OCI-M1 (cell line): ENCODE measurements at places on chromosomes 12 and 14.

- no peak for DNase-seq
Observed at GRCh38 chr12:111645433-111645832, 40.3 kb downstream of the BRAP start.

GRCh38 chr14:28629328-28630004 is 137.1 kb upstream of the FOXG1 start:
- DNase-seq: no peak

GRCh38 chr14:69045857-69046475 is 66.9 kb upstream of the ACTN1 start:
- DNase-seq: no peak

- DNase-seq: no peak
Observed at GRCh38 chr12:1884651-1885050, 33.8 kb downstream of the CACNA2D4 start.

DNA sequence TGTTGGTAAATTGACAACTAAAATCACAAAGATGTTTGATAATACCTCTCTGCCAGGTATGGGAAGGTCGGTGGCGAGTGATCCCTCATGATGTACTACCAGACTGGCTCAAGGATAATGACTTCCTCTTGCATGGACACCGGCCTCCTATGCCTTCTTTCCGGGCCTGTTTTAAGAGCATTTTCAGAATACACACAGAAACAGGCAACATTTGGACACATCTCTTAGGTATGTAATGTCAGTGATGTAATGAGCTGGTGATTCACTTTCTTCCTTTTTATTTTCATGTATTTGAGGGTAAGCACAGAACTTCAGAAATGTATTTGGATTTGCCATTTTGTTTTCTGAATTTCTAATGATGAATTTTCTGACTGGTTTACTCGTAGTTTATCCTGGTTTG is 42.6 kb upstream of the LRTM2 start:
- no peak for DNase-seq

- no peak for DNase-seq
Observed at GRCh38 chr14:94670692-94671285, 58.6 kb downstream of the SERPINA3 start.

DNA sequence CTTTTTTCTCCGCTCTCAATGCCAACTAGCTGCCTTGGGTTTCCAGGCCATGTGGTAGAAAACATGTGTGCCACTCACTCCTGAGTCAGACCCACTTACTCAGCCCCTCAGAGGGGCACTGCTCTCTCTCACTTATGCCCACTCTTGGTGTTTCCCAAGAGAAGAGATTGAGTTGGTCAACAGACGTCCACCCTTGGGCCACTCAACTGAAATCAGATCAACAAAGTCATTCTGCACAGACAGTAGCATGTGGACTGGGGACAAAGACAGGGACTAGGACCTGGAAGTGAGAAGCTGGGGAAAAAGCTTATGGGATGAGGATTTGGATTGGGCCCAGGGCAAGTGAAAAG is 161.2 kb downstream of the EFCAB11 start:
- no peak for DNase-seq

- DNase-seq: peak; percentile 22
Observed at GRCh38 chr12:48336564-48336963, 14.2 kb downstream of the ZNF641 start.

GRCh38 chr12:114673169-114673833 is 10.7 kb downstream of the TBX3 start:
- no peak for DNase-seq

GRCh38 chr12:51263341-51263740 is 6.9 kb downstream of the SMAGP start:
- DNase-seq: no peak

DNA sequence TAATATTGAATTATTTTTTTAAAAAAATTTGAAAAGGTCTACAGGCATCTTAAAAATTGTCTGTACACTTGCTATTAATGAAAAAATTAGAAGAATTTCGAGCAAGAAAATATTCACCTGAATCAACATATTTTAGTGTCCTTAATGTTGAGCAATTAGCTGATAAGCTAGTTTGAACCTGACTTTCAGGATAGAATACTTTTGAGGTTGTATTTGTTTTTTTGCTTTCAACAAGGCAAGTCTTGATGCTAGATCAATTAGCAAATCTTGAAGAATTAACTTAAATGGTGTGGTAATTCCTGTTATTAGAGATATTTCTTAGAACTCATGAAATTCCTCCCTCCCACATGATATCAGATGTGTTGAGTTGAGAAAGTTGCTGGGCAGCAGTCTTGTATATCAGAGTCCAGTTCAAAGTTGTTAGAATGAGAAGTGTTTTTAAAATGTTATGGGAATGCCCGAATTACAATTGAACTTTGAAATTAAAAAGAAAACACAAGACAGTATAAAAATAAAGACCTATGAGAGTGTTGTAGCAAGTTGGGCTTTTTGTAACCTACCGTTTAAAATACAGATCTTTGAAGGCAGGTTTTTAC is 119.2 kb downstream of the TRMT5 start:
- no peak for DNase-seq

DNA sequence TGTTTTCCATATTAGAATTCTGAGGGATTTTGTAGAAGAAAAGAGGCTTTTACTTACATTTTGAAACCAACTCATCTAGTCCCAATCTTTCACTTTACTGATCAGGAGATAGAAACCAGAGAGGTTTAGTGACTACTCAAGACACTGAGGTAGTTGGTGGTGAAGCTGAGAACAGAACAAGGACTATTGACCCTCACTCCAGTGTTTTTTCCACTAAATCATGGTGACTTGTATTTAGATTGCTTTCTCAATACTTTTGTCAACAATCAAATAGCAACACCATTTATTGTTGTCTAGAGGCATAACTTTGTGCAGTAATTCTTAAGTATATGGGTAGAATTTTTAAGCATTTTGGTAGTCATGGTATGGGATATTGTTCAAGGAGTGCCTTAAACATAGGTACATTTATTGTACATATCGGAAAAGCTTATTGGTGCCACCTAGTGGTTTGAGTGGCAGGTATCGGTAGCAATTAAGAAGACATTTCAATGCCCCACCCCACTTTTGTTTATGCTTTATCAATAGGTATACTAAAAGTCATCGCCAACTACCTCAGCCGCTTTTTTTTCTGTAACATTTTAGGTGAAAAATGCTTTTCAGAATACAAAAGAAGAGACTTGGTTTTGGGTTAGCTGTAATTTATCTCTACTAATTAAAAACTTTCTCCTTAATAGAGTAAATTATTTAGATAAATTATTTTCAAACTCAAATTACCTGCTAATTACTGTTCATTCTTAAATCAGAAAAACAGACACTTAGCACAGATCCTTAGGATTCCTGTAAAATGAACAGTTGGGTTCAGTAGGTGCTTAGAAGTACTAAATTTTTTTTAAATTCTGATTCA is 47.3 kb upstream of the PAWR start:
- peak; percentile 71 for DNase-seq

DNA sequence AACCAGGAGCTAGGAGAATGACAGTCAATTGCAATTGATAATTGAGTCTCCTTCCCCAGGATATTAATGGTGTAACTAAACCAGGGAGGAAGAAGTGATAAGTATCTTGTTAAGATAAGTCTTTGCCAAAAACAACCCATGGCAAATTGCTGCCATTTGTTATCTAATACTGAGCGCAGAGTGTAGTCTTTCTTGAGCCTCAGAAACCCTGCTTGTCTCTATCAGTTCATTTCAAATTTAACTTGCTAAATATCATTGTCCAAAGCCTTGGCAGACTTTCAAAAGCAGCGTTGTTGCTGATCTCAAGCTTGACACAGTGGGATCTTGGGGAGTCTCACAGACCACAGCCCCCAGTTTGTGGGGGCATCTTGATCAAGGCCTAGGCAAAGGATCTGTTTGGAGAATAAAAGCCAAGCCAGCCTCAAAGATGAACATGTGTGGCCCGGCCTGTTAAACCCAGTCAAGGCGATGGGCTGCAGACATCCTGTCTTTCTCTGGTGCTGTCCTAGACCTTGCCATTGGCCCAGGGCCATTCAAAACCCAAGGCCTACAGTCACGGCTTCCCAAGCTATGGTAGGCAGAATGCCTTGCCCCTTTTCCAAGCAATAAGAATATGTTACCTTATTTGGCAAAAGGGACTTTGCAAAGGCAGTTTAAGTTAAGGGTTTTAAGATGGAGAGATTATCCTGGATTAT is 164.2 kb downstream of the CHST11 start:
- no peak for DNase-seq

DNA sequence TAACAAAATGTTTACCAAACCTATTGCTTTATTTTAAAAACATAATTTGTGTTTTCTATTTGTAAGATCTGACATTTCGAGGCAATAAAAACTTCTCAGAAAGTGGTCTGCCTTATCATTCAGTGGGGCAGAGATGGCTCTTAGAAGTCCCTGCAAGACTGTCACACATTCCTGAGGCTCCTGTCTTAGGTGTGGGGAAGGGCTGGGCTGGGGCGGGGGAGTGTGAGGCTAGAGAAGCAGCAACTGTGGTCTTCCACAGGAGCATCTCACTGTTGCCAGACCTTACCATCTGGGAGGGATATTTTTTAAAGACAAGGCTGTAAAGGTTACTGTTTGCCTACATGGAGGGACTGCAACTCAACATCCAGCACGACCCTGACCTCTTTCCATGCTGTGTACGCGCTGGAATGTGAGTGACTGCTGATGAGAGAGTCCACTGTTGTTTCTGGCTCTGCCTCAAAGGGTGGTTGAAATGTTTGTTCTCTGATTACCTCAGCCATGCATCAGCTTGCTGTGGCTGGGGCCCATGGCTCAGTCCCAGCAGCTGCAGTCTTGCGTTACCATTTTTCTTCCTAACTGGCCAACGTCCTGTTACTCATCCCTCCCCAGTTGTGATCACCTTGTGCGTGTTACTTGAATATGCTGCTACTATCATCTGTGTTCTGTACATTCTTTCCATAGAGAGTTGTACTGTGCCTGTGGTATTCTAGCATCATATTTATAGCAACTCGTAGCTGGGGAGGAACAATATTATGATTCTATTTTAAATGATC is 12.4 kb downstream of the ERG28 start:
- DNase-seq: no peak

DNA sequence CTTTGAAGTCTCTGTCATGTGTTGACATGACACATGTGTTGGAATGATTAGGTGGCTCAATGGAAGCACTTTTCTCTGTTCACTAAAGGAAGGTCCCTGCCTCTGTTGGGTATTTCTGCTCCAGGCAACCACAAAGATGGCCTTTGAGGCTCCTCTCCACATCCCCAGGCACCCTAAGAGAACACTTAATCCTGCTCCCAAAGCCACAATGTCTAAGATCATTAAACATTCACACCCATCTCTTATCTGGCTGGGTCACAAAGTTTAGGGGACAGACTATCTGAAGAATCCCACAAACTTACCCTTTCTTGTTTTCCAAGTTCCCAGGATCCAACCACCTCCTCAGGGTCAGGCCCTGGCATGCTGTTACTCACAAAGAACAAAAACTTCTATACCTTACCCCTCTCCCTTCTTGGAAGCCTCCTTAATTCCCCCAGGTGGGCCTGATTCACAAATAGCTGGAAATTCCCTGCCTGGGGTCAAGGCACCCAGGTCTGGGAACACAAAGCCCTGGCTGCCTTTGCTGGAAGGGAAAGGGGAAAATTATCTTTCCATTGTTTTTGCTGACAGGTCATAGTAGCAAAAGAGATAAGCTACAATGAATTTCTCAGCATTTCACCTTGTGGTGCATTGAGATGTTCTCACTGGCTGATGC is 333.7 kb downstream of the PCNX1 start:
- DNase-seq: no peak

GRCh38 chr14:66944872-66945271 is 244.4 kb upstream of the GARIN2 start:
- no peak for DNase-seq

DNA sequence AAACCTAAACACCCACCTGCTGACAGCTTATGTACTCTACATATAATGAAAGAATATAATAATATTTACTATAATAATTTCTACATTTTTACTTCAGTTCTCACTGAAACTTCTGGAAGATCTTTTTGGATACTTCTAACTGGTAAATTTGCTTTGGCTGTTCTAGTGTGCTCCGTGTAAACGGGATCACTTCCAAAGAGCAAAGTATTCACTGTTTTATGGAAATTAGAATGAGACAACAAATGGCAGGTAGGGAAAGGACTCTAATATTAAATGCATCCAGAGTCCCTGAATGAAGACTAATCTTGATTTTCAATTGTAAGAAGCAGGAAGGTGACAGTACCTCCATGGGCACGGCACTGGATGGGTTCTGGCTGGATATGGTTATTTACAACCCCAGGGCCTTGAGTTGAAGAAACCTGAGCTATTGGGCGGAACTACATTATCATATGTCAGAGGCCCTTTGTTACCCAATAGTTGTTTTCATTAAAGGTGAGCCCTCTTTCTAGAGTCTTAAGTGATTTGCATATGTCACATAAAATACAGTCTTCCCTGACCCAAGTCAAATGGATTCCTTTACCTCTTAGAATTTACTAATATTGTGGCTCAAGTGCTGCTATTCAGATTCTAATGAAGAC is 10.7 kb downstream of the ERP29 start:
- DNase-seq: peak; percentile 14

- DNase-seq: peak; percentile 16
Observed at GRCh38 chr14:100416921-100417860, 94.1 kb downstream of the SLC25A47 start.

DNA sequence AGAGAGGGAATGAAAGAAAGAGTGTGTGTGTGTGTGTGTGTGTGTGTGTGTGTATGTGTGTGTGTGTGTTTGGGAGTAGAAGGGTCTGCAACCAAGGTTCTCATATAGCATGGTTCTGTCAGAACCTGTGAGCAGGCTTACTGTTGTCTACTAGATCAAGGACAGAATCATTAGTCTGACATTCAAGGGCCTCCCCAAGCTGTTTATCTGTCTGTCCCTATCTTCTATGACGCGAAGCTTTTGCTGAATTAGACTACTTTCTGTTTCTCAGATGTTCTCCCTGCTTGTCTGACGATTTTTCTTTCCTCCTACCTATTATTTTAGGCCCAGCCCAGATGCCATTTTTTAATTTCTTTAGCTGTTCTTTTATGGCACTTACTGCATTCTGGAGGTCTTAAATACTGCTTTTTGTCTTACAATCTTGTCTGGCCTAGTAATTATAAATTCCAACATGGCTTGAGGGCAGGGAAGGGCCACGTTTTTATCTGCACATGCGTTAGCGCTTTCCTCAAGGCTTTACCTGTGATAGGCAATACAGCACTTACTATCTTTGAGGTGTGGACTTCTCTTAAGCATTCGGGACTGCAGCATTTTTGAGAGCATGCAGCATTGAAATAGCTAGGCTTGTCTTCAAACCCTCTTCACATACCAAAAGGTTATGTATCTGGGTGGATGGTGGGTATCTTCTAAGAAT is 150.2 kb downstream of the TTLL5 start:
- DNase-seq: peak; percentile 66

DNA sequence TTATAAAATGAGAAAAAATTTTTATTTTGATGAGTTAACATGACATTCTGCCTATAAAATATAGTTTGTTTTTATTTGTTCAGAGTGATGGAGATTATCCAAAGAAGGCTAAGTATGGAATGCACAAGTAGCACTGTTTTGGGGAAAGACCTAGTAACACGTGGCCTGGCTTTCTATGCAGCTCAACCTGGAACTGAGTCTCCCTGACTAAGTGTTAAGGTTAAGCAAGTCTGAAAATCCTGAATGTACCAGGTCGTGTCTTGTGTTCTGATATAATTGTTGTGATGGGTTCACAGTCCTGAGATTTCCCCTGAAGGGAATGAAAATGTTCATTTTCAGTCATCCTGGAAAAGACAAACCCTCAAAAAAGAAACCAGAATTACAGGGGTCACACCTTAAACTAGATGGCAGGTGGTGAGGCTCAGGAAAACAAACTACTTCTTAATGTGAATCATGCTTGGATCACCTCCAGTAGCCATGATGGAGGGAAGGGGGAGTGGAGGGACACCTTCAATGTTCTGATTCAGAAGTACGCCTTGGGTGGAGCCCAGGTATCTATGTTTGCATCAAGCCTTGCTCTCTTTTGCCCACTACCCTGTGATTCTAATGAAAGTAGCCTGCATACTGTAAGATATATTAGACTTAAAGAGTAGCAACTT is 236.8 kb downstream of the ALX1 start:
- DNase-seq: no peak
